Brain (organoid and tissue), 16 donors: ENCODE measurements at places on chromosomes 7 and 10. TPM values are rescaled to one million over a fixed set of nuclear protein-coding genes. Genes with fewer than 3 reads are reported as not detected.

SH2D4B gene
- not detected for polyA plus RNA-seq

- DNase-seq: peak; percentile 37
Measured at GRCh38 chr7:23468526-23469149, 1.7 kb downstream of the IGF2BP3 start.

MCM10 gene
- polyA plus RNA-seq: 7.7 TPM

LBX1 gene
- polyA plus RNA-seq: not detected

ZPBP gene
- polyA plus RNA-seq: not detected

DNA sequence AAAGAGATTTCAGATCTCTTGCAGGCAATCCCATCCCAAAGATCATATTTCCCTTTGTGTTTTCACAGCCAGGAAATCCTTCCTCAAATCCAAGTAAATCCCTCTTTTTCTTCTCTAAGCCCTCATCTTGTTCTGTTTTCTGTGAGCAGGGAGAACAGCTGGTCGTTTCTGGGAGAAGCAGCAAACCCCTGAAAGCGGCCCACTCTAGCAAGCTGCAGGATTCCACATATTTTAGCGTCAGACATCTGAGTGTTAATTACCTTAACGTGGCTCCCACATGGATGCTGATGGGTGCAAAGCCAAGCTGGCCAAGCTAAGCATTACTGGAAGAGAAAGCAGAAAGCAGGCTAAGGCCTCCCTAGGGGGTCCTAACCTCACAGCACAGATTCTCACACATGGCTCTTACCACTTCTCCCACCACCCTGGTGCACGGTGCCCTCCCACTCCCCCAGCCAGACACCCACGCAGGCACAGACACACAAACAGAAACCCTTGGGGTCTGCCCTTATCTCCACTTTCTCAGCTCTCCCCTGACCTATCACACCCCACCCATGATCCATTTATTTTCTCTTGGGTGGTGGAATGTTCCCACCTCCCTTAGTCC, 551.0 kb upstream of the AUTS2 start:
- peak; percentile 87 for DNase-seq

AGMO gene
- 0.42 TPM for polyA plus RNA-seq

- no peak for DNase-seq
Measured at GRCh38 chr10:110522365-110522988, 24.8 kb downstream of the DUSP5 start.

DNA sequence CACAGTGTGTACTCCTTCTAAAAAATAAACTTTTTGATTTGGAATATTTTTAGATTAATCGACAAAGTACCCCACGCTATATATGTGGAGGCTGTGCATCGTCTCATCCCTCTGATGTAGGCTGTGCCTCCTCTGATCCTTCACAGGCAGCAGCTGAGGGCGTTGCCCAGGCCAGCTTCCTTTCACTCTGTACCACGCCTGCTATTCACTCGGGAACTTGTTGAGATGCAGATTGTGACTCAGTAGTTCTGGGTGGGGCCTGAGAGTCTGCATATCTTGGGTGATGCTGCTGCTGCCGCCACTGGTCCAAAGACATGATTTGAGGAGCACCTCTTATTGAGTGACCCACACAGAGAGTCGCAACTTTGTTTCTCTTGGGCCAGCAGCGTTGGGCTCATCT, 7.9 kb upstream of the C10orf120 start:
- no peak for DNase-seq

DNA sequence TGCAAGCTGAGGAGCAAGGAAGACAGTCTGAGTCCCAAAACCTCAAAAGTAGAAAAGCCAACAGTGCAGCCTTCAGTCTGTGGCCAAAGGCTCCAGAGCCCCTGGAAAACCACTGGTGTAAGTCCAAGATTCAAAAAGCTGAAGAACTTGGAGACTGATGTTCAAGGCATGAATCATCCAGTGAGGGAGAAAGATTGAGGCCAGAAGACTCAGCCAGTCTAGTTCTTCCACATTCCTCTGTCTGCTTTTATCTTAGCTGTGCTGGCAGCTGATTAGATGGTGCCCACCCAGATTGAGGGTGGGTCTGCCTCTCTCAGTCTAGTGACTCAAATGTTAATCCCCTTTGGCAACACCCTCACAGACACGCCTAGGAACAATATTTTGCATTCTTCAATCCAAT, 20.1 kb upstream of the MDFIC start:
- DNase-seq: no peak

GRCh38 chr10:58382489-58382995, 2.7 kb upstream of the TFAM start:
- no peak for DNase-seq

- no peak for DNase-seq
Measured at GRCh38 chr10:100774876-100775275, 29.5 kb downstream of the PAX2 start.

EIF5AL1 gene
- 0.53 TPM for polyA plus RNA-seq

DNA sequence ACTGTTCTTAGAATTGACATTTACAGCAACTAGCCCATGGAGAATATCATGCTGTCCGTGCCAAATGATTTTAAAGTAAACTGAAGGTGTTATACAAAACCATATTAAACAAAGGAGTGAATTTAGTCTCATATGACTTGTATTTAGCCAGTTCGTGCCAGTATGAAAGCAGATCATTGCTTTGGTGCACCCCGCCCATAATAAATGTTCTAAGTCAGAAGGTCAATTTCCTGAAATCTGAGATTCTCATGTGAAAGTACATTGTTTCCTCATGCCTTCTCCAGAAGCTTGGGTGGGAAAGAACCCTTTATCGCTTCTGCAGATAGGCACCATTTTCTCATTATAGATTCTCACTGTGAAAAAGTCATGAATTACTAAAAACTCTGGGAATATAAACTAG, 106.4 kb downstream of the CAMK1D start:
- DNase-seq: no peak

DNA sequence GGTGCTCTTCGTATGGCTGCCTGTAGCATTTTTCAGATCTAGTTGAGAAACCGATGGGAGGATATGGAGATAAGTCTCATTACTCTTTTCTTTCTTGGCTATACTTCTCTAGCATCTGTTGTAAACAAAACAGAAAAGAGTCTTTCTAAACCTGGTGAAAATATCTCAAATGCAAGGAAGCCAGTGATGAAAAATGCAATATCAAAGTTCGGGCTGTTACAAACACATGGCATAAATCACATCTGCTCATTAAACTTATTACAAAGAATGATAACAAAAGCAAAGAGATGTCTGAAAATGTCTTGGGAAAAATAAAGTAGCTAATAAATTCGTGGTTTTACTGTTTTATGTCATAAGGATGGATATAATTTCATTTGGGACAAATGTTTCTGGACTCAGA, 71.8 kb upstream of the IGFBP3 start:
- DNase-seq: no peak

MSMB gene
- not detected for polyA plus RNA-seq

DNA sequence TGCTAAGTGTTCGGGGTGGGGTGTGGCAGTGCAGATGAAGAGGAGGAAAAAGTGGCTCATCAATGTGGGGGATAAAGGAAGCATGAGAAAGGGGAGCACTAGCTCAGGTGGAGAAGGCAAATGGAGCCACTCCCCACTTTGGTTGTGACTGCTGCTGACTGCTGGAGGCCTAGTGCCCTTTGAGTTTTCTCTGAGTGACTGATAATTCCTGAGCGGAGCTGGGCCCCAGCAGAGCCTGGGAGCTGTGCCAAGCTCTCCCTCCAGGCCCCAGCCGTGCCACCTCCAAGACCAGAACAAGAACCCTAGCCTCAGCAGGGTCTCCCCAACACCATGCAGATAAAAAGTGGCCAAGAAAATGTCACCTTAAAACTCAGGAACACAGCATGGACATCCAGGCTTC, 9.7 kb upstream of the RASSF4 start:
- no peak for DNase-seq

H2BK1 gene
- polyA plus RNA-seq: not detected

SHH gene
- polyA plus RNA-seq: 0.15 TPM
